ENCODE measurements at places on chromosomes 4 and X.

- DNase-seq, result no peak
These were observed 115.6 kb upstream of the NALF2 start for GRCh38 chrX:69388526-69388925.

GRCh38 chr4:142817442-142817841 lies 28.7 kb downstream of the INPP4B start:
- DNase-seq, result no peak

DNA sequence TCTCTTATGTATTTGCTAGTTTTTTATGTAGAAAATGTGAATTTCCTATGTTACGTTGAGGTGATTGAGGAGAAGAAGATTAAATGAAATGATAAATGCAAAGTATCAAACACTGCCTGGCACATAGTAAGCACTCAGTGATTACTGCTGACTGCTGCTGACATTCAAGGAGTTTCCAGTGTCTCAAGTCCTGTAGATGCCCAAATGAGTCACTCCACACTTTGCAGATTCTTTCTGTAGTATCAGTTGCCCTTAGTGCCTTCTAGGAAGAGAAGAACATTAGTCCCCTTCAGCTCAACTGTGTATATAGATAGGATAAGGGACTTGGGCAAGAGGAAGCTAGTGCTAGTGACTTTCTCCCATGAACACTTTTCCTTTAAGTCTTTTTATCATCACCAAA lies 240.5 kb upstream of the TEX13A start:
- DNase-seq, result no peak

DNA sequence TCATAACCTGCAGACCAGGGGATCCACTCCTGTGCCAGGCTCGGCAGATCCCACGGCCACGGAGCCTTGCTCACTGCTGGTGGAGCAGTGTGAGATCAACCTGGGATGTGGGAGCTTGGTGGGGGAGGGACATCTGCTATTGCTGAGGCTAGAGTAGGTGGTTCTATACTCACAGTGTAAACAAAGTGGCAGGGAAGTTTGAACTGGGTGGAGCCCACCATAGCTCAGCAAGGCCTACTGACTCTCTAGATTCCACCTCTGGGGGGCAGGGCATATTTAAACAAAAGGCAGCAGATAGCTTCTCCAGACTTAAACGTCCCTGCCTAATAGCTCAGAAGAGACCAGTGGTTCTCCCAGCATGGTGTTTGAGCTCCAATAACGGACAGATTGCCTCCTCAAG lies 54.7 kb upstream of the EPHA5 start:
- DNase-seq, result no peak

GRCh38 chr4:184503869-184504300 lies 29.5 kb upstream of the IRF2 start:
- DNase-seq, result no peak
